GF-D8 (cell line): ENCODE measurements at places on chromosomes 12 and 14.
A peak's percentile ranks its signal among the peaks of the same experiment; 100 is the strongest.

- DNase-seq = no peak
Measured at GRCh38 chr14:50344876-50345563, 32.9 kb downstream of the DMAC2L start.

GRCh38 chr12:54606556-54606955 is 18.1 kb upstream of the PPP1R1A start:
- no peak for DNase-seq

GRCh38 chr14:91364524-91365270 is 52.9 kb downstream of the CCDC88C start:
- DNase-seq = no peak

DNA sequence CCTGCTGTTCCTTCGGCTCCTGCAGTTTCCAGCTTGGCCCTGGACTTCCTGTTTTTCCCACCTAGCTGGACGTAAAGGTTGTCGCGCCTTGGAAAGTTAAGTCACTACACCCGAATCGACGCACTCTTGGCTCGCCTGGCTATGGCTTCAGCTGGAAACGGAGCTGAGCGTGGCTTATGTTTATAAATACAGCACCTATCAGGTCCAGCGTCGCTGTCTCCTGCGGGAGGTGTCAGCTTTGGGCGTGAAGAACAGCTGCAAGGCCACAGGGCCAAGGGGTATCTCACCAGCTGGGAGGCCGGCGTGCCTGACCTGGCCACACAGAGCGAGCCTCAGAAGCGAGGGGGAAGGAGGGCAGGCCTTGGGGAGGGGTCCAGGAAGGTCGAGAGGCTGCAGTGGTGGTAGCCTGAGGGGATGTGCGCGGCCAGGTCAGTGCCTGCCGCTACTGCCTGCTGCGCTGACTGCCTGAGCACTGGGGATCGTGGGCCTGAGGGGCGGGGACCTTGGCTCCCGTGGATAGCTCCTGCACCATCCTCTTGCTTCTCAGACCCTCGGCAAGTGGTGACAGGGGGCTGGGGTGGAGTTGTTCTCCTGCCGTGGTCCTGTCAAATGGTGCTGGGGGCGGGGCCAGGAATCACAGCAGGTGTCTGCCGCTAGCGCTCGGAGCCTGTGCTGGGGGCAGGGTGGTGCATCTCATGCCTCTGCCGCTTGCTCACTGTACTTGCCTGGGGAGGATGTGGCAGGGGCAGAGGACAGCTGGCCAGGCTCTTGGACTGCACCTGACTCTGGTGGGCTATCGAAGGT is 12.5 kb downstream of the PACS2 start:
- no peak for DNase-seq

- DNase-seq = no peak
Measured at GRCh38 chr14:74890262-74890661, 8.5 kb downstream of the DLST start.

GRCh38 chr14:68693926-68694325 is 98.9 kb downstream of the ZFP36L1 start:
- no peak for DNase-seq

- peak; percentile 32 for DNase-seq
Measured at GRCh38 chr12:8948701-8949341, 624 bp downstream of the M6PR start.

DNA sequence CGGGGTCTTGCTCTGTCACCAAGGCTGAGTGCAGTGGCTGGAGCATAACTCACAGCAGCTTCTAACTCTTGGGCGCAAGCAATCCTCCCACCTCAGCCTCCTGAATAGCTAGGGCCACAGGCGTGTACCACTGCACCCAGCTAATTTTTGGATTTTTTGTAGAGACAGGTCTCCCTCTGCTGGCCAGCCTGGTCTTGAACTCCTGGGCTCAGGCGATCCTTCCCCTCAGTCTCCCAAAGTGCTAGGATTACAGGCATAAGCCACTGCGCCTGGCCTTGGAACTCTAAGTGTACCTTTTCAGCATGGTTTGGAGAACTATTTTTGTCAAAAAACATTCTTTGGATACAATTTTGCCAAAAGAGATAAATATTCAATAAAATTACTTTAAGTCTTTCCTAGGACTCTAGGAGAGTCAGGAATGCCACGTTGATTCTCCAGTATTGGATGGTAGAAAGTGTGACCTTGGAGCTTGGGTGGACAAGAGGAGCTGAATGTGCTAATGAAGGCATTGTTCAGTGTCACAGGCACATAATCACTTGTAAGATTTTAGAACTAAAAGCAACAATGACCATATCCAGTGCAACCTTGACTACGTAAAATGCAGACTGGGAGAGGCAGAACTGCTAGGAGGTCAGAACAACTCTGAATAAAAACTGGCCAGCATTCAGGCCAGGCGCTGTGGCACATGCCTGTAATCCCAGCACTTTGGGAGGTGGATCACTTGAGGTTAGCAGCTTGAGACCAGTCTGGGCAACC is 2.8 kb downstream of the SRSF9 start:
- no peak for DNase-seq

GRCh38 chr14:100673085-100673806 is 53.4 kb upstream of the DLK1 start:
- no peak for DNase-seq
